ENCODE measurements at places on chromosomes 5 and 9. TPM values are rescaled to one million over a fixed set of nuclear protein-coding genes. Genes with fewer than 3 reads are reported as not detected.

ZBED3 gene
- 3.5 TPM for polyA plus RNA-seq

DNA sequence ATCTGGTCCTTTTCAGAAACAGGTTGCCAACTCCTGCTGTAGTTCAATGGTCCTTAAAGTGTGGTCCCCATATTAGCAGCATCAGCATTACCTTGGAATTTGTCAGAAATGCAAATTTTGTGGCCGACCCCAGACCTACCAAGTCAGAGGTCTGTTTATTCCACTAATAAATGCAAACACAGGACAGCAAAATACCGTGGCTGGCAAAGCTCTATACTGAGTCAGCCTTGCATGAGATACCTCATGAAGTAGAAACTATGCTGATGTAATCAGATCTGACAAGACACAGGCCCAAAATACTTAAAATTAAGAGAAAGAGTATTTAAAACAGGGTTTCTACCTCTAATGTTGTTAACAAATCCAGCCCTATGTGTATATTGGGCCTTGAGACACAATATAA, 3.0 kb downstream of the GOLM1 start:
- H3K4me1 ChIP-seq, result peaks cover 23% of the 10 kb centered on the region
- H3K27me3 ChIP-seq, result no peaks in the 10 kb centered on the region
- H3K27ac ChIP-seq, result no peak overlapping the region
- H3K36me3 ChIP-seq, result no peaks in the 10 kb centered on the region

FBLL1 gene
- polyA plus RNA-seq, result not detected

- no peaks in the 10 kb centered on the region for H3K36me3 ChIP-seq
- no peak overlapping the region for H3K27ac ChIP-seq
- no peaks in the 10 kb centered on the region for H3K27me3 ChIP-seq
- no peaks in the 10 kb centered on the region for H3K4me1 ChIP-seq
Measured at GRCh38 chr5:35887321-35888100, 30.8 kb downstream of the IL7R start.

SCGB3A2 gene
- 0.17 TPM for polyA plus RNA-seq

GRCh38 chr9:133676450-133676849, 40.3 kb downstream of the DBH start:
- peaks cover 6% of the 10 kb centered on the region for H3K27me3 ChIP-seq
- H3K36me3 ChIP-seq, result no peaks in the 10 kb centered on the region
- DNase-seq, result no peak
- H3K4me1 ChIP-seq, result no peaks in the 10 kb centered on the region
- H3K27ac ChIP-seq, result no peak overlapping the region

DNA sequence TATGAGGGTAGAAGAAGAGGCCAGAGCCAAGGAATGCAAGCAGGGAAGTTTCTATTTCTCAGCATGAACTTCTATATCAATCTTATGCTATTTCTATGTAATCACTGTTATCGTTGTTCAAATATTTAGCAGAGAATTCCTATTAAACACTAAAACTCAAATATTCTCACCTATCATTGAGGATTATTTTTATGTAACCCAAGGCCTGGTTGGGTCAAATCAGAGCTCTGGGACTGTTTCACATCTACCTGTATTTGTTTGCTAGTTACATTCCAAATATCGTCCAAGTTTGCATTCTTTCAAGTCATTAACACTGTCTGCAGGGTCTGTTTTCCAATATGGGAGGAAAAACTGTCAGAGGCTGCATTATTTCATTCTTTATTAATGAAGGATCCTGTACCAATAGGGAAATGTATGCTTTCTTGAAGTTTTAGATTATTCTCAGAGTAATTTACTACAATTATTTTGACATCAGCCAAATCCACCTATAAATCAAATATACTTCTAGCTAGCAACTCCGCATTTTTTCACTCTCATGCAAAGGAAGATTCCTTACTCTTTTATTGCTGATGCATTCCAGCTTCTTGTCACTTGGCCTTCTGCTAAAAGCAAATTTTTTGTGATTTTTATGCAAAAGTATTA, 52.2 kb downstream of the LURAP1L start:
- no peaks in the 10 kb centered on the region for H3K36me3 ChIP-seq
- H3K4me1 ChIP-seq, result no peaks in the 10 kb centered on the region
- no peak for DNase-seq

PCDHB11 gene
- 0.37 TPM for polyA plus RNA-seq

GRCh38 chr5:106408570-106408969, 1262.2 kb downstream of the EFNA5 start:
- H3K36me3 ChIP-seq, result no peaks in the 10 kb centered on the region
- no peak overlapping the region for H3K27ac ChIP-seq
- H3K27me3 ChIP-seq, result no peaks in the 10 kb centered on the region
- no peak overlapping the region for H3K4me3 ChIP-seq
- no peak for DNase-seq

COL27A1 gene
- polyA plus RNA-seq, result 35.8 TPM

PCDHGA11 gene
- 0.74 TPM for polyA plus RNA-seq

PCDHGA10 gene
- 0.52 TPM for polyA plus RNA-seq

LOX gene
- 1.5 TPM for polyA plus RNA-seq

GRCh38 chr5:66273121-66273520, 129.0 kb downstream of the SREK1 start:
- no peaks in the 10 kb centered on the region for H3K4me1 ChIP-seq
- no peak overlapping the region for H3K4me3 ChIP-seq
- no peaks in the 10 kb centered on the region for H3K27me3 ChIP-seq

DNA sequence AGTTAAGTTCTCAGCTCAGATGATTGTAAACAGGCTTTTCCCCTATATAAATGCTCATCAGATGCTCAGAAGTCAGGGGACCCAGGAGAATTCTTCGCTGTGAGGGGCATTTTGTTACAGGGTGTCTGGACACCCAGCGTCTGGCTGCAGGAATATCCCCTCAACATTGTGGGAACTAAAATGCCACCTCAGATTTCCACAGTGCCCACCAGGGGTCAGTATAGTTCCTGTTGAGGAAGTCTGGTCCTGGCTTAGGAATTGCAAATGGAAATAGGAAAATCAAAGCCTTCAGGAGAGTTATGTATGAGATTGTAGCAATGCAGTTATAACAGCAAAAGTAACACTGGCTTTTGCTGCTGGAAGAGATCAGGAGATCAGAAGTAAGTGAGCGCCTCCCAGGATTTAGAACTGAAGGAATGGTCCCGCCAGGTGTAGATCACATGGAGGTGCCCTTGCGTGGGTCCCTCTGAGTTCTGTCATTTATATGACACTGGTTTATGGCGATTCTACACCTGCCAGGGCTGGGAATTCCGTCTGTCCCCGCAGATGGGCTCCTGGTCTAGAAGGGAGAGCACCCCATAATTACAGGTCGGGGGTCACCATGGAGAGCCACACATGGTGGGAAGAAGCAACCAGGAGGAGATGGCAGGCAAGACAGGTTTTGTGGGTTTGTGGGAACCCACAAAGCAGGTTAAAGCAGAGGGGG, 47.1 kb upstream of the CTSL start:
- no peaks in the 10 kb centered on the region for H3K36me3 ChIP-seq
- no peak for DNase-seq
- H3K4me3 ChIP-seq, result no peak overlapping the region

CNTFR gene
- 2.9 TPM for polyA plus RNA-seq

DNA sequence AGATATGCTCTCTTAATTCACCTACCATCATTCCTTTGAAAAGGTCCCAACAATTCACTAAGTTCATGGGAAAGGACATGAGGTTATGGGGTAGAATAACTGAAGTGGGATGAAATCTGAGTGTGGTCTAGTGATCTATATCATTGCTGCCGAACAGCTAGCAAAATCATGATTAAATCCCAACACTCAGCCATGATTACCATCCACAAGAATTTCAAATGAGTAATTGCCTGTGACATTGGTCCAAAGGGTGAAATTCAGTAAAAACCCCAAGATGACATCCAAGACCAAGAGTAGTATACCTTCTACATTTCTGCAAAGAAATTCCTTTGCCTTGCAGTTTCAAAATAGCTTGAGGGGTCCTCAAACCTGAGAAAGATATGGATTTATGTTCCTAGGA, 225.6 kb downstream of the SPOCK1 start:
- H3K27ac ChIP-seq, result no peak overlapping the region
- DNase-seq, result no peak
- H3K4me3 ChIP-seq, result no peak overlapping the region
- H3K27me3 ChIP-seq, result no peaks in the 10 kb centered on the region

CCIN gene
- polyA plus RNA-seq, result 0.12 TPM

SPATA31E1 gene
- polyA plus RNA-seq, result not detected

GPX8 gene
- polyA plus RNA-seq, result 10.9 TPM

Measured in heart right ventricle (tissue), 16 donors.